ENCODE measurements at places on chromosomes 12 and 14.

GRCh38 chr14:39766397-39767000 is 334.3 kb upstream of the FBXO33 start:
- no peak for DNase-seq

DNA sequence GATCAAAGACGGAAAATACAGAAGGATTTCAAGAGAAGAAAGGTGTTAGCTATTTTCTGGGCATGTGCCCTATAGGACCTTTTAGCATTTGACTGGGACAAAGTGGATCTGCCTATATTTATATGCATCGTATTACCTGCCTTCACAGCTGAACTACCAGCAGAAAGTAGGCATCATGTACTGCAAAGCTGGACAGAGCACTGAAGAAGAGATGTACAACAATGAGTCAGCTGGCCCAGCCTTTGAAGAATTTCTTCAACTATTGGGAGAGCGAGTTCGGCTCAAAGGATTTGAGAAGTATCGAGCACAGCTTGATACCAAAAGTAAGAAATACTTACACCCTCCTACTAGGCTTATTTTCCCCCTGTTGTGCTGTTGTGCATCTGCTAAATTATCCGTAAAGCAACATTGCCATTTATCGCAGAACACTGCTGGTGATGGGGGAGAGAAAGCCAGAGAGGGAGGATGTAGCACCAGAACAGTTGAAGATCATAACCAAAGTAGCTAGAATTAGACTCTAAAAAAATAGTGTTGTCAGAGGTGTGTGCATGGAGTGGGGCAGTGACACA is 282.0 kb upstream of the RGS6 start:
- DNase-seq, result no peak

- DNase-seq, result no peak
Measured at GRCh38 chr14:53978194-53978593, 21.6 kb upstream of the BMP4 start.

- no peak for DNase-seq
Measured at GRCh38 chr14:68849416-68849815, 56.5 kb upstream of the ZFP36L1 start.

DNA sequence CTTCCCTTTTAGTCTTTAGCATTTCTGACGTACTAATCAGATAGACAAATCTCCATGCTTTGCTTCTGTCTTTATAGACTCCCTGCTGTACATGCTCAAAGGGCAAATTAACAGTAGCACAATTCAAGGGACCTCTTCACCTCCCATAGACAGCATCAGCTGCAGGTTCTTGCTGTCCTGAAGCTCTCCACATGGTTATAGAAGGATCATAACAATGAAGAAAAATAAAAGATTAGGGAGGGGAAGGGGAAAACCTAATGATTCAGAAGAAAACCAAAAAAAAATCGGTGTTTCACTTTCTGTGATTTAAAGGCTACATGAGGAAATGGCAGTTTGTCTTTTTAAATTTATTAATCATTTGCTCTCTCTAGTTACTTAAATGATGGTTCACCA is 155.5 kb downstream of the PTCSC3 start:
- DNase-seq, result no peak
